ENCODE measurements at places on chromosomes 4 and X.
A peak's percentile ranks its signal among the peaks of the same experiment; 100 is the strongest.

GRCh38 chr4:89296399-89296798 lies 11.2 kb downstream of the GPRIN3 start:
- no peak for DNase-seq

GRCh38 chr4:143380629-143381028 lies 44.0 kb downstream of the GAB1 start:
- no peak for DNase-seq

- DNase-seq: no peak
Observed at GRCh38 chrX:103240155-103240554, 14.8 kb downstream of the TCEAL8 start.

GRCh38 chrX:19960913-19961312 lies 29.9 kb downstream of the BCLAF3 start:
- DNase-seq: peak; percentile 0

DNA sequence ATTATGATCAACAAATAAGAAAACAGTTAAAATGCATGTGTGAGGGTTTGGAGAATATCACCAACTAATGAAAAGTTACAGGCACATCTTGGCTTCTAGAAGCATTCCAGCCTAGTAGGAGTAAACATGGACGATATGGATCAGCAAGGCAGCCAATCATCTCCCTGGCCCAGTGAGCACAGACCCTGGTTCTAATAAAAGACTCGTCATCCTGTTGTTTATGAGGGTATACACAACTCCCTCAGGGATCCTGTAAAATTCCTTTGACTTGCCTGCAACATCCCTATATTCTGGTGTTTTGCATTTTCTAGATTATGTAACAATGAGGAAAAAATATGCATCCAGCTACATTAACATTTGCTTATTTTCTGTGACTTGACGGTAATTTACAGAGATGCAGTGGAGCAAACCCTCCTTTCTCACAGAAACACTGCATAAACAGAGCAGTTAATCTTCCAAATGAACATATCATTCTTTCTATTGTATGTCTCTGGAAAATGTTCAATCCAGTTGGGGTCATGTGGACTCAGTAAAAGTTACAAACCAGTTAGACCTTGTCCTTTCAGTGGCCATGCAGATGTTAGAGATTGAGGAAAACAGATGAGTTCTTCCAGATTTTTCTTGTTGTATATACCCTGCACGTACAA lies 88.9 kb upstream of the NDP start:
- no peak for DNase-seq

DNA sequence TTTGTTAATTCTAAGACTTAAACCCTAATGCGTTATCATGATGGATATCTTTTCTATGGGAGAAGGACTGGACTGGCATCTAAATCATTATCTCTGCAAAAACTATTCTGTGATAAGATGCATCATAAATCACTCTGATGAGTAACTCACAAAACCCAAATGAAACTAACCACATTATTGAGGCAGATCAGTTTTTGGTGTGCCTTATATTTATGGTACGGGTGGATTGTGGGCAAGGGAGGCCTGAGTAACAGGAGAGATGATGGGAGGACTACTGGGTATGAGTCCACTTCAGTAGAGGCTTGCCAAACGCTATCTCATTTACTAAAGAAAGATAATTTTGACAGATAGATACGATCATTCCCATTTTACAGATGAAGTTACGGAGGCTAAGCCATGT lies 66.4 kb upstream of the GUCY1A1 start:
- no peak for DNase-seq

GRCh38 chrX:154352012-154352401 lies 22.4 kb downstream of the FLNA start:
- DNase-seq: no peak

GRCh38 chrX:107676559-107677378 lies 48.5 kb downstream of the PRPS1 start:
- DNase-seq: peak; percentile 82

DNA sequence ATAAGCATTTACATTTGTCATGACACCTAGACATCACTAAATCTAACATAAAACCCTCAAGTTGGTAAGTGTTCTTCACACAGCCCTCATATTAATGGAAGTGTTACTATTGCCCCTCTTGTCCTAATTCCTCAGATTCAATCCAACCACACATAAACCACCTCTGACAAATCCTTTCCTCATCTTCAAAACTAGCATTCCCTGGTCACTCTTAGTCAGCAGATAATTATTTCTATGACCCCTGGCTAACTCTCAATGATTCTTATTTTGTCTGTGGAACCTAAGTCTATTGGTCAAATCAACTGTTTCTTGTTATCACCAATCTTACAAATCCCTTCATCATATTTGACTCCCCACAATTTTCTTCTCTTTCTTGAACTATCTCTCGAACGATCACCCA lies 168.6 kb downstream of the PPP3CA start:
- no peak for DNase-seq

GRCh38 chrX:9656871-9657270 lies 108.8 kb downstream of the GPR143 start:
- no peak for DNase-seq

DNA sequence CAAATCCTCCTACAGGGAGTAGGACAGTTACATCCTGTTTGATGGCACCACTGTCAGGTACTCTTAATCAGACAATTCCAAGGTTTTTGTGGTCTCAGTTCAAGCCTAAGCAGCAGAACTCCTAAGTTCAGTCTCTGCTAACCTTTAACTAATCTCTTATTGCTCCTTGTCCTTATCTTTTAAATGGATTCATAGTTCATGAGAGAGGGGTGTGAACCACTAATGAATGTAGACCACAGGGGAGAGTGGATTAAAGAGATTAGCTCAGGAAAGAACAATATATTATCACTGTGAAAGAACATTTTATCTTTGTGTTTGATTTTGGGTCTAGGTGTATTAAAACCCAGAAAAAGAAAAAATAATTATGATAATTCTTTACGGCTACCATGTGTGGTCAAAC lies 168.9 kb downstream of the DCK start:
- no peak for DNase-seq

All from endothelial cell of umbilical vein (primary cell).